T-helper 9 cell (primary cell): ENCODE measurements at places on chromosomes 16 and 17.
A peak's percentile ranks its signal among the peaks of the same experiment; 100 is the strongest.

- DNase-seq: peak; percentile 32
Measured at GRCh38 chr17:58084317-58084981, 1.2 kb downstream of the DYNLL2 start.

- no peak for DNase-seq
Measured at GRCh38 chr16:89678258-89678657, 8.2 kb upstream of the CDK10 start.

- DNase-seq: no peak
Measured at GRCh38 chr16:78126662-78127061, 27.2 kb downstream of the WWOX start.

GRCh38 chr16:50371936-50372595 lies 3.3 kb upstream of the BRD7 start:
- DNase-seq: no peak
